ENCODE measurements at places on chromosomes 16 and 17.

- no peak for DNase-seq
Observed at GRCh38 chr17:278676-279059, 73.9 kb downstream of the RPH3AL start.

- DNase-seq, result no peak
Observed at GRCh38 chr17:9802294-9802693, 10.9 kb upstream of the DHRS7C start.

DNA sequence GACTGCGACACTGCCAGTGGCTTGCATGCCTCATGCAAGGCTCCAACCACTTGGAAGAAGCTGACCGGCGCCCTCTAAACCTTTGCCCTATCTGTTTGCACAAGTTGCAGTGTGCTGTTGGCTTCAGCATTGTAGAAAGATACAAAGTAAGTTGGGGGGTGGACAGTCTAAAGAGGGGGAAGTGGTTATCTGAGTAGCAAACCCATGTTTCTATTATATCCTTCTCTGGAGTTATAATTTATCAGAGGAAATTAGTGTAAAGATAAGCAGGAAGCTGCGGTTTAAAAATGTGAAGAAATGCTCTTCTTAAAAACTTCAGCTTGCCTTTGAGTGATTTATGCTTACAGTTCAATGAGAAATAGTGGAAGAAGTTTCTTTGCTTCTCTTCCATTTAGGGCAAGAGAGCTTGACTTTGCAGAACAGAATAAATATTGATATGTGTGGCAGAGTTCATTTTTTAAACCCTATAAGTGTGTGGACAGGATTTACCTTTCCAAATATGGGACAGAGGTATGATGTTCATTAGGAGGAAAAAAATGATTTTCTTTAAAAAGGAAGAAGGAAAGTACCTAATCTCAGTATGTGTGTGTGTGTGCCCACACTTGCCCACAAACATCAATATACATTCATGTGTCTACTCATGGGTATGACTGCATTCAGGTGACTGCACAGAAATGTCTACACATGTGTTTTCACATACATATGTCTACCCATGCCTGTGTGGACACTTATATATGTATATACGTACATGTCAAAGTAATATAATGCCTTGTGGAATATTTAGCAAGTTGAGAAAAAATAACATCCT is 8.1 kb downstream of the AMZ2 start:
- no peak for DNase-seq

GRCh38 chr16:14187517-14188338 is 116.6 kb downstream of the MRTFB start:
- DNase-seq, result no peak

- no peak for DNase-seq
Observed at GRCh38 chr16:83842291-83842690, 34.5 kb downstream of the HSBP1 start.

GRCh38 chr16:22397931-22398330 is 23.5 kb upstream of the CDR2 start:
- DNase-seq, result no peak

DNA sequence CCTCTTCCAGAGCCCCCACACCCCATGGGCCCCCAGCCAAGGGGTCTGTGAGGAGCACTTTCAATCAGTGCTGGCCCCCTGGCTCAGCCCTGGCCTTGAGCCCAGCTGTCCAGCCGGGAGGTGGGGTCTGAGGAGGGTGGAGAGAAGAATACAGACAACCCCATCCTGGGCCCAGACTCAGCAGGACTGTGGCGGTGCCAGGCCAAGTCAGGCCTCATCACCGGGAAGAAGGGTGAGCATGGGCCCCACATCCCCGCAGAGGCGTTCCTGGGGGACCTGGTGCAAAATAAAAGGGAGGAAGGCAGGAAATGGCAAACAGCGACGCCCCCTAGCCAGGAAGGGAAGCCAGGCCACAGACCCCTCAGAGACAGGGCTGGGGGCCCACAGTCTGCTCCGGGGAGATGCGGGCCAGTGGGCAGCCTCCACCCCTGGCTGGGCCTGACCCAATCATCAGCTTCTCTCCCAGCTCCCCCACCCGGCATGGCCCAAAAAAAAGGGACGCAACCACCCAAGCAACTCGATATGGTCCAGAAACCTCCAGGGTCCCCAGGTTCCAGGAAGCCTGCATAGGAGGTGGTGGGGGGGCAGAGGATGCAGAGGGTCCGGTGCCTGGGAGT is 20.6 kb downstream of the ZNF423 start:
- no peak for DNase-seq

Data from amygdala (tissue), 56 donors.